ENCODE measurements at places on chromosomes 5 and 9. TPM values are rescaled to one million over a fixed set of nuclear protein-coding genes. Genes with fewer than 3 reads are reported as not detected.

Gene SV2C
- polyA plus RNA-seq, result 0.04 TPM

Gene DCAF12
- polyA plus RNA-seq, result 16.1 TPM

Gene NPR2
- 4.9 TPM for polyA plus RNA-seq

Gene CARD9
- polyA plus RNA-seq, result 2.6 TPM

Gene LURAP1L
- 18.7 TPM for polyA plus RNA-seq

Gene SLC45A2
- polyA plus RNA-seq, result not detected

Gene BOD1
- polyA plus RNA-seq, result 37.5 TPM

Gene HK3
- polyA plus RNA-seq, result 21.6 TPM

Gene KCNN2
- 0.45 TPM for polyA plus RNA-seq
